ENCODE measurements at places on chromosomes 4 and X.

GRCh38 chrX:56343664-56344063 is 111.5 kb downstream of the KLF8 start:
- DNase-seq = no peak

GRCh38 chrX:9966775-9967408 is at the start of gene CLDN34:
Gene CLDN34 (plus strand): TSS chrX:9967358. CDS start chrX:9967358, 0 bp downstream.
- no peak for DNase-seq

DNA sequence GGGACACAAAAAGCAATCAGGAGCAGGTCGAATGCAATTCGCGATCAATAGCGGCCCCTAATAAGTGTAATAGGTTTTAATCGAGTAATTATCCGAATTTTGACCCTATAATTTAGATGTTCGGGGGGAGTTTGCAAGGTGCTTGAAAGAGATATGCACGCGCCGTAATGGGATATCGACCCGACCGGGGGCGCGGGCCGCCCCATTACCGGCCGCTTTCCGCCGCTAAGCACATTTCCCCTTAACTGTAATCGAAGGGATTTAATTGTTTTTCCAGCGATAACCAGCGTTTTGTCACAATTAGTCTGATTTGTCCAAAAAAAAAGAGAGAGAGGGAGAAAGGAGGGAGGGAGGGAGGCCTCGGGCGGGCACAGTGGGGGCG is 997 bp downstream of the NKX1-1 start:
- no peak for DNase-seq

- DNase-seq = no peak
Measured at GRCh38 chr4:14532436-14532835, 469.8 kb upstream of the CPEB2 start.

DNA sequence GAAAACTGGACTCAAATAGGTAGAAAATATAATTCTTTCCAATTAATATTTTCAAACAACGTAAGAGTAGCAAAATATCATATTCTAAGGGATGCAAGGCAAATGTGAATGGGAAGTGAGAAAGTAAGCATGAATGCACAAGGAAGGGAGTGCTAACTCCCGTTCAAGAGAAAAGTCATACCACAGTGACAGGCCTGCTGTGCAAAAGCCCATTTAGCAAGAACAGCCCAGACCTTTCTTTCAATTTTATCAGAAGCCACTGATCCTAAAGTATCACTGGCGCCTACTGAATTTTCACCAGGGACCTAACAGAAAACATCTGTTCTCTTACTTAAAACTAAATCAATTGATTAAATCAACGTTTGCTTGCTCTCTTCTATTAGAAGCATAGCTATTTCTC is 157.9 kb upstream of the DKK2 start:
- DNase-seq = no peak

DNA sequence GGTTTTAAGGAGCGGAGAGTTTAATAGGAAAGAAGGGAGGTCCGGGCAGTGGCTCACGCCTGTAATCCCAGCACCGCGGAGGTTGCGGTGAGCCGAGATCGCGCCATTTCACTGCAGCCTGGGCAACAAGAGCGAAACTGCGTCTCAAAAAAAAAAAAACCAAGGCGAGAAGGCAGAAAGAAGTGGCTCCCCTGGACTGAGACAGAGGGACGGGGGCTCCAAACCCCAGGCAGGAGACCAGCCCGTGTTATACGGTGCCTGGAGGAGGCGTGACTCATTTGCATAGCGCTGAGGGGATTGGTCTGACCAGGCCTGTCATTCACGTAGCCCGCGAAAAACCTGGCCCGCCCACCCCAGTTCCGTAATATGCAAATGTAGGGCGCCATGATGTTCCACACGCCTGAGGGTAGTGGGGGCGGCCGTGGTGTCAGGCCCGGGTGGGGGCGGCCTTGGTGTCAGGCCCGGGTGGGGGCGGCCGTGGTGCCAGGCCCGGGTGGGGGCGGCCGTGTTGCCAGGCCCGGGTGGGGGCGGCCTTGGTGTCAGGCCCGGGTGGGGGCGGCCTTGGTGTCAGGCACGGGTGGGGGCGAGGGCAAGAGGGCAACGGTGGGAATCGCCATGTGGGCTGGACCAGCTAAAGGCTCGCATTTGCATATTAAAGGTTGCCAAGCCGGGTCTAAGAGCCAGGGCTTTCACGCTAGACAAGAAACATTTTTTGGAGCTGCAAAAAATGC is 2.1 kb downstream of the PLCXD1 start:
- DNase-seq = no peak

- DNase-seq = no peak
Measured at GRCh38 chr4:110248831-110249253, 50.4 kb upstream of the ELOVL6 start.

- DNase-seq = no peak
Measured at GRCh38 chr4:19883841-19884240, 367.9 kb upstream of the SLIT2 start.

DNA sequence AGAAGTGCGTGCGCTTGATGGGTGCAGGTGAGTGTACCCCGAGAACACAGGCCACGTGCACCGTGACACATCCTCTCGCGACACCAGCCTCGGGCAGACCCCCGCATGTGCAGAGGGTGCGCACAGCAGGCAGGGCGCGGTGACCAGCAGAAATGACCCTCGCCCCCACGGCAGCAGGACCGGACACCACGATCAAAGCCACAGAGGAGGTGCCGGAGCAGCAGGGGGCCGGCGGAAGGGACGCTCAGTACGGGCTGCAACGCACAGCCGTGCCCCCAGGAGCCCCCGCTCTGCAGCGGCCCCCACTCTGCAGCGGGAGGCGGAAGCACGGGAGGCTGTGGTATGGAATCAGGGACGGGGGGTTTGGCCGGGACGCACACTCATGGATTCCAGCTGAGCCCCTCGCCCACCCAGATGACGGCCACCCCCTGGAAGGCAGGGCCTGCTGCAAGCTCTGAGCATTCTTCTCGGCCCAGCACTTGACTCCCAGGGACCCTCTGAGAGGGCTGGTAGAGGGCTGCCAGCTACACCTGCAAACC is 17.1 kb downstream of the PPP2R3B start:
- no peak for DNase-seq

GRCh38 chrX:48548871-48549270 is 9.4 kb downstream of the TBC1D25 start:
- DNase-seq = no peak

Measured in cortex of kidney (tissue), 1 donor.